Stimulated activated CD4-positive, alpha-beta T cell treated with anti-CD3 and anti-CD28 coated beads, Interleukin-1b, Interleukin-23, amount 100 ng/mL, for 1 hour (primary cell): ENCODE measurements at places on chromosomes 7 and 10.
A peak's percentile ranks its signal among the peaks of the same experiment; 100 is the strongest.

- DNase-seq, result no peak
Observed at GRCh38 chr7:36644625-36645422, 79.5 kb downstream of the AOAH start.

DNA sequence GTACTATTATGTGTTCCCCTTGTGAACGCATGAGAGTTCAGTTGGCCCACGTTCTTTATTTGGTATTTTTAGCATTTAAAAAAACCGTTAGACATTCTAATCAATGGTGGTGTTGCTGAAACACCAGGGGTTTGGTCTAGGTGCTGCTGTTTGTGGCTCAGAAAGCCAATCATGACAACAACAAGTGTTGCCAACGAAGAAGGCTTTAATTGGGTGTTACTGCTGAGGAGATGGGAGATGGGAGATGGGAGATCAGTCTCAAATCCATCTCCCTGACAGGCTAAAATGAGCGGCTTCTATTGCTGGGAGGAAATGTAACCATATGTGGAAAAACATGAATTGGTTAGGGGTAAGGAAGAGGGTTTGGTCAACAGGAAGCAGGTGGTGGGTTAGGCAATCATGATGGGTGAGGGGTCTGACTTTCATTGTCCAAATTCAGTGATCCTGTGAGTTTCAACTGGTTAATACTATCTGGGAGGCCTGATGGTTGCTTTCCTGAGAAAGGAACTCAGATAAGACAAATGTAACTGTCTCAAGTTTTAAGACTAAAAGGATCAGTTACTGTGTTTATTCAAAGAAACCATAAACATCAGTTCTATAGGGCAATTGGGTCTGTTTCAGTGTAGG, 4.6 kb upstream of the ZNF425 start:
- DNase-seq, result no peak

- DNase-seq, result no peak
Observed at GRCh38 chr7:3835109-3835508, 534.1 kb downstream of the SDK1 start.

- DNase-seq, result no peak
Observed at GRCh38 chr7:122886357-122887081, at the start of gene CADPS2. CADPS2 (minus strand) TSS chr7:122886460; CDS start chr7:122886337, 123 bp downstream.

DNA sequence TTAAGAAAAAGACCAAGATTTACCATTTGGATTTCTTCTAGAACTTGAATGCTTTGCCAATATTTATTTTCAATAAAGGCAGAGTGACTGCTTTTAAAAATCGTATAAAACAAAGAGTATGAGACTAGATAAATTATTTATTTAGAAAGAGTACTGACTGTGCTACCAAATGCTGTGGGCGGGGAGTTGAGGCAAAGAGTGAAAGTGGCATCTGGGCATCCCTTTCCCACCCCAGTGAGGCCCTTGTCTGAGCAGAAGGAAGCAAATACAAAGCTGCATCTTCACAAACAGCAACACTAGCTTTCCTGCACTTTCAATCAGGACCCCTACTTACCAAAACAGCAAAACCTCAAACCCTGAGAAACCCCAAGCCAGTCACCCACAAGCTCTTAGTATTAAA, 34.9 kb downstream of the ITGB1 start:
- no peak for DNase-seq

DNA sequence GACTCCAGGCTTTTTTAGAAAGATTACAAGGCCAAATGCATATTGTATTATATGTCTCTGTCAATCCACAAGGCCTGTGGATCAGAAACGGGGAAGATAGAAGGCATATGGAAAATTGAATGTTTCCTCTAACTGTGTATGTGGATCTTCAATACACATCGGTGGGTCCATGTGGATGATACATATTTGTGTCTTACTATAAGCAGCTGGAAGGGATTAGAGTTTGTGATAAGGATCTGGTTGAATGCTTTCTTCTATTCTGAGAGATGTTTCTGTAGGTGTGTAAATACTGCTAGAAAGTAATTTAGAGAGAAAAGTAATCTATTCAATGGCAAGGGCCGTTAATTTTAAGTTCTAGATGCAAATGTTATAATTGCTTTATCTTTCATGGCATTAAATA, 137.8 kb upstream of the AKR1E2 start:
- DNase-seq, result no peak

DNA sequence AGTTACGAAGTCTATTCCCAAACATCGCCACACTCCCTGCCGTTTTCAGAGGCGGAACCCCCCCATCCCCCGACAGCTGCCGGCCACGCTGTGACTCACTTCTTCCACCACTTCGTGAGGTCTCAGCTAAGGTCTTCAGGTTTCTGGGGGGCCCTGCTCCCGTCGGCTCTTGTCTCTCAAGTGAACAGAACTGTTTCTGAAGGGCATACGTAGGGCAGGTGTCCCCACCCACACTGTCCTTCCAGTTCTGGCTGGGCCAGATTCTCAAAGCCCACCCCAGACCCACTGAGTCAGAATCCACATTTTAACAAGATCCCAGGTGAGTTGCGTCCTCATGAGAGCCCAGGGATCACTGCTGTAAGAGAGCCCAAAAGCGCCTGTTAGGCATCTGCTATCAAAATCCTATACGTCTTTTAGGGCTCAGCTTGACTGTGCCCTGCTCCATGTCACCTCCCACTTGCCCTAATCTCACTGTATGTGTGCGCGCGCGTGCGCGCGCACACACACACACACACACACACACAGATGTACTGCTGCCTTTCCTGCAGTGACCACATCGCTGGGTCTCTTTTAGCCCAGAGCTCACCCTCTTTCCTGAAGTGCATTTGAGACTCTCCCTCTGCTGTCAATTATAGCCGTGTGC, 78.8 kb downstream of the PROSER2 start:
- DNase-seq, result no peak

- DNase-seq, result no peak
Observed at GRCh38 chr10:61021926-61022325, 77.9 kb upstream of the RHOBTB1 start.

GRCh38 chr10:11525503-11525902, 85.9 kb downstream of the USP6NL start:
- no peak for DNase-seq

- peak; percentile 79 for DNase-seq
Observed at GRCh38 chr10:38010119-38010903, at the start of gene ZNF33A. ZNF33A (plus strand) TSS chr10:38010675; CDS start chr10:38012342, 1,667 bp downstream.
